A549 treated with RU486 at 1 μM for 4 hours (cell line): ENCODE measurements at places on chromosomes 3 and 15. TPM values are rescaled to one million over a fixed set of nuclear protein-coding genes. Genes with fewer than 3 reads are reported as not detected.

The FETUB gene
- total RNA-seq, result 0.07 to 0.37 TPM (median 0.26 TPM) in 3 of 5 replicates, not detected in the others

The ATP13A5 gene
- total RNA-seq, result not detected in 5 replicates

The KPNA4 gene
- 28.6 to 34.8 TPM (median 32.8 TPM) in 5 replicates for total RNA-seq

The MAPKBP1 gene
- 3.1 to 5.3 TPM (median 3.8 TPM) in 5 replicates for total RNA-seq

The ETV5 gene
- total RNA-seq, result 27.0 to 32.9 TPM (median 30.3 TPM) in 5 replicates

The CEP97 gene
- 3.1 to 6.8 TPM (median 5.3 TPM) in 5 replicates for total RNA-seq

The PCSK6 gene
- total RNA-seq, result 8.1 to 11.0 TPM (median 10.5 TPM) in 5 replicates

The CPB1 gene
- total RNA-seq, result not detected in 5 replicates

The FBN1 gene
- 6.3 to 8.5 TPM (median 7.0 TPM) in 5 replicates for total RNA-seq

The IRAK2 gene
- 26.7 to 32.0 TPM (median 28.4 TPM) in 5 replicates for total RNA-seq

The LTF gene
- total RNA-seq, result not detected in 5 replicates
